Parietal lobe (tissue), 2 donors: ENCODE measurements at places on chromosomes 3 and 15. TPM values are rescaled to one million over a fixed set of nuclear protein-coding genes. Genes with fewer than 3 reads are reported as not detected.

Gene C3orf52
- 0.63 TPM for total RNA-seq

Gene ILDR1
- total RNA-seq, result not detected

Gene ABI3BP
- 1.6 TPM for total RNA-seq

Gene SLC22A13
- 1.3 TPM for total RNA-seq

Gene ZDHHC23
- total RNA-seq, result 18.8 TPM

Gene POPDC2
- 2.5 TPM for total RNA-seq

Gene ALDH1A2
- total RNA-seq, result 1.9 TPM

Gene TTLL13
- total RNA-seq, result not detected

Gene HAPLN3
- total RNA-seq, result 5.0 TPM

Gene ARHGAP11A
- total RNA-seq, result 15.3 TPM

Gene LEO1
- total RNA-seq, result 62.0 TPM

Gene FRMD5
- total RNA-seq, result 33.5 TPM

Gene CCR9
- total RNA-seq, result not detected

Gene RTP1
- 0.31 TPM for total RNA-seq

Gene UBAP1L
- 12.5 TPM for total RNA-seq

Gene GOLGA8H
- total RNA-seq, result 1.3 TPM

Gene LSAMP
- total RNA-seq, result 91.4 TPM

Gene GOLGA8N
- 3.1 TPM for total RNA-seq

Gene KIF7
- total RNA-seq, result 10.6 TPM

Gene MAP6D1
- 5.6 TPM for total RNA-seq

Gene ZNF662
- total RNA-seq, result 35.7 TPM

Gene MOBP
- total RNA-seq, result 0.63 TPM

Gene SCN5A
- total RNA-seq, result 1.3 TPM

Gene GOLGA8Q
- 1.9 TPM for total RNA-seq

Gene PROK2
- total RNA-seq, result 1.9 TPM

Gene FBXW12
- total RNA-seq, result 2.8 TPM

Gene ARPIN
- total RNA-seq, result 21.6 TPM
